Lower lobe of right lung (tissue), 2 donors: ENCODE measurements at places on chromosomes 3 and 15. TPM values are rescaled to one million over a fixed set of nuclear protein-coding genes. Genes with fewer than 3 reads are reported as not detected.

Gene GOLGA6L6
- not detected for total RNA-seq

Gene DNAH12
- 11.2 TPM for total RNA-seq

Gene STRA6
- not detected for total RNA-seq

Gene AP3B2
- 3.0 TPM for total RNA-seq

Gene POLQ
- total RNA-seq = 0.56 TPM

Gene REC114
- not detected for total RNA-seq

Gene PIERCE2
- 2.7 TPM for total RNA-seq

Gene DUOXA2
- not detected for total RNA-seq

- H3K27me3 ChIP-seq = no peaks in the 10 kb centered on the region
- no peak overlapping the region for H3K4me3 ChIP-seq
- peaks cover 6% of the 10 kb centered on the region for H3K4me1 ChIP-seq
- no peak overlapping the region for H3K27ac ChIP-seq
- no peak for DNase-seq
These were observed 129.0 kb upstream of the LIPC start for GRCh38 chr15:58302832-58303231.

GRCh38 chr3:143826296-143826695 is 22.0 kb downstream of the SLC9A9 start:
- peaks cover 48% of the 10 kb centered on the region for H3K4me1 ChIP-seq
- H3K27ac ChIP-seq = peak overlapping the region; percentile 16
- H3K4me3 ChIP-seq = no peak overlapping the region
- no peaks in the 10 kb centered on the region for H3K27me3 ChIP-seq

DNA sequence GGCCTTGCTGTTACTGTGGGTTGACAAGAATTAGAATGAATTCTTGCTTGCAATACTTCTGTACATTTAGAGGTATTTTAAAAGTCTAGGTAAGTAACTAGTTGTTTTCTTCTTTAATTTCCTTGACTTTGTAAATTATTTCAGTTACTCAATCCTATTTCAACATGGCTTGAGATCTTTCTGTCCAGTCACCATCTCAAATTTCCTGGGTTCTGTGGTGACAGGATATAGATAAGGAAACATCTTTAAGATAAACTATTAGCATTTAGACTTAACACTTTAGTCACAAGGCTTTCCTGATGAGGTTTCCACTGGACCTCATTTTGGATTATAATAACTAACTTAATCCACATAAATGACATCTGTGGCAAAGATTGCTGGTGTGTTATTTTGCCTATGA is 195.9 kb upstream of the DPH6 start:
- H3K4me3 ChIP-seq = no peak overlapping the region
- no peaks in the 10 kb centered on the region for H3K27me3 ChIP-seq
- no peaks in the 10 kb centered on the region for H3K4me1 ChIP-seq
- H3K36me3 ChIP-seq = no peaks in the 10 kb centered on the region
- no peak overlapping the region for H3K27ac ChIP-seq

DNA sequence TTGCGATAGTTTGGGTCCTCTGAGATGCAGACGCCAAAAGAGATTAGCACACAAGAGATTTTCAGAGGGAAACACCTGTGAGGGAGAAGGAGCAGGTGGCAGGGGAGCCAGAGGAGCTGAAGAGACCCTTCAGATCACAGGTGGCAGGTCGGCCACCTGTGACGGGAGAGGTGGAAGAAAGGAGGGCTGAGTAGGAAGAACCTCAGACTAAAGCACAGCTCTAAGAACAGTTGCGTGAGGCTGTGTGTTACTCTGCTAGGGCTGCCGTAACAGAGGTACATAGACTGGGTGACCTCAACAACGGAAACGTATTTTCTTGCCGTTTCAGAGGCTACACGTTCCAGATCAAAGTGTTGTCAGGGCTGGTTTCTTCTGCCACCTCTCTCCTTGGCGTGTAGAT is 38.5 kb downstream of the C2CD4A start:
- H3K4me3 ChIP-seq = no peak overlapping the region
- no peaks in the 10 kb centered on the region for H3K4me1 ChIP-seq
- no peak overlapping the region for H3K27ac ChIP-seq

- no peaks in the 10 kb centered on the region for H3K4me1 ChIP-seq
- no peak for DNase-seq
- no peak overlapping the region for H3K27ac ChIP-seq
- no peak overlapping the region for H3K4me3 ChIP-seq
- no peaks in the 10 kb centered on the region for H3K27me3 ChIP-seq
These were observed 423.1 kb downstream of the PLCL2 start for GRCh38 chr3:17307887-17308286.

GRCh38 chr15:46901001-46901400 is 816.3 kb upstream of the SEMA6D start:
- no peak for DNase-seq
- no peak overlapping the region for H3K4me3 ChIP-seq
- no peaks in the 10 kb centered on the region for H3K27me3 ChIP-seq

GRCh38 chr15:29942143-29942542 is 119.9 kb upstream of the TJP1 start:
- H3K27ac ChIP-seq = no peak overlapping the region
- no peaks in the 10 kb centered on the region for H3K4me1 ChIP-seq
- H3K4me3 ChIP-seq = no peak overlapping the region
- DNase-seq = no peak
- H3K27me3 ChIP-seq = no peaks in the 10 kb centered on the region

DNA sequence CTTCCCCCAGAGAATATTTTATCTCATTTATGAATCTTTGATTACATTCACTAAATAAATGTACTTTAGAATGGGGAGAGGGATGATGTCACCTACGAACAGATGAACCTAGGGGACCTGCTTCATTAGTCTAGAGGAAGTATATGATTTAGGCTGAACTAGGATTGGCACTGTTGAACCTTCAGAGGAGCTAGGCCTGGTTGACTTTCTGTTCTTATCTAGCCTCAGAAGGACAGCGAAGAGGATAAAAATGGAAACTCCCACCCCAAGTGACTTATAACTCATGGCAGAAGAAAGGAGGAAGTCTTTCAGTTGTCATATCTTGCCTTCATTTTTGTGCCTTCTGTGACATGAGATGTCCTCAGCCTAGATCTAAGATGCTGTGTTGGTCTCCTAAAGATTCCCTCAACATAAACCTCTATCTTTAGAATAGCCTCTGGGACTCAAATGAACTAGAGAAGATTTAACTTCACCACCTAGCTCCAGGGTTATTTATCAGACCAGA is 42.6 kb downstream of the POLG start:
- DNase-seq = no peak
- no peak overlapping the region for H3K27ac ChIP-seq
- H3K4me1 ChIP-seq = no peaks in the 10 kb centered on the region
- H3K4me3 ChIP-seq = no peak overlapping the region

GRCh38 chr3:113495035-113495434 is 19.9 kb downstream of the SPICE1 start:
- H3K4me3 ChIP-seq = no peak overlapping the region
- DNase-seq = no peak
- H3K4me1 ChIP-seq = no peaks in the 10 kb centered on the region
- H3K36me3 ChIP-seq = peaks cover 50% of the 10 kb centered on the region
- no peak overlapping the region for H3K27ac ChIP-seq
